ENCODE measurements at places on chromosomes 4 and X.

- no peak for DNase-seq
Measured at GRCh38 chr4:118736900-118737299, 51.7 kb downstream of the METTL14 start.

GRCh38 chrX:72274526-72274925, 2.5 kb downstream of the RPS4X start:
- DNase-seq: no peak

GRCh38 chr4:88014386-88014905, 7.0 kb downstream of the PKD2 start:
- no peak for DNase-seq

GRCh38 chrX:40012868-40013265, 84.9 kb downstream of the BCOR start:
- DNase-seq: no peak

DNA sequence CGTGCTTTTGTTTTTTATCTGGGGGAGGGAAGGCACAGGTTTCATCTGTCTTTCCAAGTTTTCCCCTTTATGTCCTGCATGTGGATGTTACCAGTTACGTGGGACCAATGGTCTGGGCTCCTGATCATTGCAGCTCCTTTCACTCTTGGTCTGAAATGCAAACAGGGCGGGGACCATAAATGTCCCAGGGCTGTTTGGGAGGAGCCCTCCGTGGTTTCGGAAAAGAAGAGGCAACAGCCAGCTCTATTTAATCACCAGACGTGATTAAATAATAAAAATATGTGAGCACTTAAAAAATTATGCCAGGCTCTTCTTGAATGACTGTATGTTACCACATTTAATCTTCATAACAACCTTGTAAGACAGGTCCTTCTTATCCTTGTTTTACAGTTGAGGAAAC, 30.8 kb upstream of the C1GALT1C1 start:
- DNase-seq: no peak

DNA sequence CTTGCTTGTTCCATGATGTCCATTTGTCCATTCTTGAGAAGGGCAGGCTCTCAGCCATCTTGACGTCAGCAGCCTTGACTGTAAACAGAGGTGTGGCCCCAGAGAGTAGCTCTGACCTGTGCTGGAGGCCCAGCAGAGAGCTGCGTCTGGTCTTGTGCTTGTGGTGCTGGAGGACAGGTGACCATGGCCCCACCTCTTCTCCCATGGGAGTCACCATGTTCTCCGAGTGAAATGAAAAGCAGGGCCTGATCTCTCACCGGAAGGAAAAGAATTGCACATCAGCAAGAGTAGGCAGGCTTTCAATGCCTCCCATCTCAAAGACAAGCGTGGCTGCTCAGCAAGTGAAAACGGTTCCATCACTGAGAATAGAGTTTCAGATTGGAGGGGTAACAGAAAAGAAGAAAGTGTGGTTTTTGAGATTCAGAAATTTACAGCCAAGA, 11.5 kb downstream of the PARM1 start:
- no peak for DNase-seq

DNA sequence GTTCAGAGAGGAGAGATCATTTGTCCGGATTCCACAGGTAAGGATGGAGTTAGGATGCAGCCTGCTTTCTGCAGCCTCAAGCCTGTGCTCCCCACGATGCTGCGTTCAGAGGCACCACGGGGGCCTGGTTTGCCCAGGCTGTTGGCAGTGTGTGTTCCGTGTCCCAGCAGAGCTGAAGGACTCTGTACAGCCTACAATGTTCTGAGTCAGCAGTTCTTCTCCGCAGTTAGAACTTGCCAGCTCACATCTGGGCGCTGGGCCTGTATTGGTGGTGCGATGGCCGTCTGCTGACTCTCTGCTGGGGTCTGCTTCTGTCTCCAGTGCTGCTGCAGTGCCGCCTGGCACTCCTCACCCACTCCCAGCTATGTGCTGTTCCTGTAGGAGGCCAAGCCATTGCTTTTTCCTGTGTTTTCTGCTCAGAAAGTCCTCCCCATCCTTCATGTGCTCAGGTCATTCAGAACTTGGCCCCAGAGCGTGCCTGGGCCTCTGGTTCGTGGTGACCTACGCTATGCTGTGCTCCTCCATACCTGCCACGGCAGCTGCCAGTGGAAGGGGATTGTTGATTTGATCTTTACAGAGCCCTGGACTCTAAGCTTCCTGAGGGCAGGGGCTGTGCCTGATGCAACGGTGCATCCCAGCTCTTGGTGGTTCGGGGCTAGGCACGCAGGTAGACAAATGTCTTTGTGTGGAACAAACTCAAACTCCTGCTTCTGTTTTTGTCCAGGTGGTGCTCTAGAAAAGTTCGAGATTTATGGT, 42.6 kb upstream of the TADA2B start:
- no peak for DNase-seq

All from COLO829 (cell line).